ENCODE measurements at places on chromosomes 16 and 17.

GRCh38 chr16:66604376-66605176 is at the start of gene CMTM3:
Gene CMTM3 (plus strand): TSS chr16:66604704. CDS start chr16:66604806, 102 bp downstream.
- H3K36me3 ChIP-seq, result no peaks in the 10 kb centered on the region
- H3K4me1 ChIP-seq, result peaks cover 16% of the 10 kb centered on the region
- peak; percentile 75 for DNase-seq

DNA sequence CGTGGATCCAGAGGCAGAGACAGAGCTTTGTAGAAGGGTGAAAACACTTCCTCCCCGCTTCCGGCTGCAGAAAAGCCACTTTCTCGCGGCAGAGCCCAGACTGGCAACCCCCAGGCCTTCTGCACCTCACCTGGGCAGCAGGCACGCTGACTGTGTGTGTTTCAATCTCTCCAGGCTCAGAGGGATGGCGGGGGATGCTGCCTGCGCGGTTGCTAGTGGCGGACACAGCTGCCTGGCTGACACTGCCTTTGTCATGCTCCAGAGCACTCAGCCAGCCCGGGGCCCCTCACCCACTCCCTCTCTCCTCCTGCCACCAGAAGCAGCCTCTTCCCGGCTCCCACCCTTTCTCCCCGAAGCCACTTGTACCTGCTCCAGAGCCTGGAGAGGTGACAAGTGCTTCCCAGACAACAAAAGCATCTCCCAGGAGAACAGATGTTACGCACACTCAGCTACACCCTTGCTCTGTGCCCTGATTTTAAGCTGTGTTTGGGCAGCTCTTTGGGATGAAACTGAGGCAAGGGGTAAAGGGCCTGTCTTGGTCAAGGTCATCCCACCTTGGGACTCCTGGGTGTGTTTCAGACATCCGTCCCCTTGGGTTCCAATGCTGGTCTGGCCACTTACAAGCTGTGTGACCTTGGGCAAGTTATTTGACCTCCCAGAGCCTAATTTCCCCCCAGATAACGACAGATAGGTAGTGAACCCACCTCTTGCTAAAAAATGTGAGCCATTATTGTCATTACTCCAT is 9.2 kb upstream of the GLIS2 start:
- no peak for DNase-seq
- H3K4me3 ChIP-seq, result peak overlapping the region; percentile 56
- no peaks in the 10 kb centered on the region for H3K27me3 ChIP-seq
- no peaks in the 10 kb centered on the region for H3K36me3 ChIP-seq
- no peaks in the 10 kb centered on the region for H3K4me1 ChIP-seq

GRCh38 chr16:87936375-87937230 is at the start of gene CA5A:
Gene CA5A (minus strand): TSS chr16:87936529. CDS start chr16:87936450, 79 bp downstream.
- no peaks in the 10 kb centered on the region for H3K27me3 ChIP-seq
- no peak within 1 kb of the TSS for H3K27ac ChIP-seq
- no peaks in the 10 kb centered on the region for H3K4me1 ChIP-seq

DNA sequence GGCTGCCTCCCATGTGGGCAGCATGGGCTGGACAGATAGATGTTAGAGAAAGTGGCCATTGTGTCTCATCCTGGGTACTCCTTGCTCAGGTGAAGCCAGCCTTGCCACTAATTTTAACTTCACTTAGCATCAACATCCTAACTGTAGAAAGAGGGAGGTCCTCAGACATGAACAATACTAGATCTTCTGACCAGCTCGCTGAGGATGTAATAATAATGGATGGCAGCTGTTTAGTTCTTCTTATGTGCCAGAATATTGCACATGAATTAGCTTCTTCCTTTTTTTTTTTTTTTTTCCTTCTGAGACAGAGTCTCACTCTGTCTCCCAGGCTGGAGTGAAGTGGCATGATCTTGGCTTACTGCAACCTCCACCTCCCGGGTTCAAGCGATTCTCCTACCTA is 232.4 kb downstream of the CCDC182 start:
- no peaks in the 10 kb centered on the region for H3K36me3 ChIP-seq
- H3K4me3 ChIP-seq, result no peak overlapping the region
- H3K4me1 ChIP-seq, result no peaks in the 10 kb centered on the region
- no peaks in the 10 kb centered on the region for H3K27me3 ChIP-seq

DNA sequence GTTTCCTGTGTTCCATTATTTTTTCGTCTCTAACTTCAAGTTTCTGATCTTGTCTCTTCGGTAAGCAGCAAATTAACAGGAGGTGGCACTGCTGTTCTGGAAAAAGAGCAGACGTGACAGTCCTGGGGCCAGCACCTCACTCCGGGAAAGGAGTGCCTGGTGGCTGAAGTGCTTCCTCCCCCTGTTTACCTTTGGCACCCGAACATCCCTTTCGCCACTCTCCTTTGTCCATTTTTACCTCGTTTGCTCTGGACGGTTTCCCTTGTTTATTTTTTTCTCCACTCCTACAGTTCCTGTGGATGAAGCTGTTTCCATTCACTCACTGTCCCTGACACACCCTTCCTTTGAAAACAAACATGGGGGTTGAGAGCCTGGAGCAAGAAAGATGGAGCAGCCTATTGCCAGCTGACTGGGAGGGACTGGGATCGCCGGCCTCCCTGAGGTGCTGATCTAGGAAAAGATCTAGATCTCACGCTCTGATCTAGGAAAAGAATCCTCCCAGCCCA is 12.6 kb downstream of the SAP30BP start:
- peak; percentile 74 for DNase-seq
- peak overlapping the region; percentile 58 for H3K27ac ChIP-seq
- H3K27me3 ChIP-seq, result no peaks in the 10 kb centered on the region
- H3K4me3 ChIP-seq, result no peak overlapping the region

DNA sequence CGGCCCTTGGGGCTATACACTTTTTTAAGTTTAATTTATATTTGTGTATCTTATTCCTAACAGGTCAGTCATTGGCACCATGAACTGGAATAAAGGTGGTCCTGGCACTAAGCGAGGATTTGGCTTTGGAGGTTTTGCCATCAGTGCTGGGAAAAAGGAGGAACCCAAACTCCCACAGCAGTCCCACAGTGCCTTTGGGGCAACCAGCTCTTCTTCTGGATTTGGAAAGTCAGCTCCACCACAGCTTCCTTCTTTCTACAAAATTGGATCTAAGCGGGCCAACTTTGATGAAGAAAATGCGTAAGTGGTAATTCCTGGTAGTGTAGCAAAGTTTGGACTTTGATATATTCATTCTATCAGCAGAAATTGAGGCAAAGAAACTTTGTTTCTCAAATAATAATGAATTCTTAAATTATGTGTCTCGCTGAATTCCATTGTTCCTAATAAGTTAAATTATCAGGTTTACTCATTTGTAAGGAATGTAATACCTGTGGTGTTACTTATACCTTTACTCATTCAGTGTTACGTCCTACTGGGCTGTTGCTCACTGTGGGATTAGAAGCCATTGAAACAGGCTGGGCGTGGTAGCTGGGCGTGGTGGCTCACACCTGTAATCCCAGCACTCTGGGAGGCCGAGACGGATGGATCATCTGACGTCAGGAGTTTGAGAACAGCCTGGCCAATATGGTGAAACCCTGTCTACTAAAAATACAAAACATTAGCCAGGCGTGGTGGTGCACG is 13.2 kb downstream of the DDX42 start:
- no peak overlapping the region for H3K27ac ChIP-seq
- no peaks in the 10 kb centered on the region for H3K27me3 ChIP-seq
- no peaks in the 10 kb centered on the region for H3K36me3 ChIP-seq

GRCh38 chr17:19574956-19575355 is 41.3 kb downstream of the SLC47A1 start:
- H3K36me3 ChIP-seq, result no peaks in the 10 kb centered on the region
- H3K27me3 ChIP-seq, result no peaks in the 10 kb centered on the region
- no peak for DNase-seq
- H3K4me1 ChIP-seq, result peaks cover 4% of the 10 kb centered on the region
- no peak overlapping the region for H3K4me3 ChIP-seq

Data from Peyer's patch (tissue), 4 donors.